ENCODE measurements at places on chromosomes 4 and X. TPM values are rescaled to one million over a fixed set of nuclear protein-coding genes. Genes with fewer than 3 reads are reported as not detected.

The MTMR8 gene
- 2.2 TPM for polyA plus RNA-seq

GRCh38 chr4:31365006-31365690 is 645.0 kb downstream of the PCDH7 start:
- no peak for DNase-seq

The ZFP92 gene
- polyA plus RNA-seq: 1.2 TPM

DNA sequence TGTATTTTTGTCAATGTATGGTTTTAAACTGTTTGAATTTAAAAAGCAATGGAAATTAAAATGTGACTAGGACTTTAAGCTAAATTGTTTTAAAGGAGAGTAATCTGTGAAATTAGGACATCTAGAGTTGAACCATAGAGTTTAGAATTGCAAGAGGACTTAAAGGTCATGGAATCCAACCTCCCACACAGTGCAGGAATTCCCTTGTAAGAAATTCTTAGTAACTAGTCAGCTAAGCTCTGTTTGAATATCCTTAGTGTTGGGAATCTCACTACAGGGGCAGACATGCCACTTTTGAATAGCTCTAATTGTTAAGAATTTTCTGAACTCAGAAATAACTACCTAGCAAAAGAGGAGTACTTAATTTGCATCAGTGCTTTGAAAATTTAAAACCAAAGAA is 292.9 kb downstream of the IL1RAPL1 start:
- DNase-seq: no peak

- DNase-seq: no peak
Measured at GRCh38 chr4:110787109-110787508, 164.2 kb upstream of the PITX2 start.

The FOXR2 gene
- polyA plus RNA-seq: not detected

DNA sequence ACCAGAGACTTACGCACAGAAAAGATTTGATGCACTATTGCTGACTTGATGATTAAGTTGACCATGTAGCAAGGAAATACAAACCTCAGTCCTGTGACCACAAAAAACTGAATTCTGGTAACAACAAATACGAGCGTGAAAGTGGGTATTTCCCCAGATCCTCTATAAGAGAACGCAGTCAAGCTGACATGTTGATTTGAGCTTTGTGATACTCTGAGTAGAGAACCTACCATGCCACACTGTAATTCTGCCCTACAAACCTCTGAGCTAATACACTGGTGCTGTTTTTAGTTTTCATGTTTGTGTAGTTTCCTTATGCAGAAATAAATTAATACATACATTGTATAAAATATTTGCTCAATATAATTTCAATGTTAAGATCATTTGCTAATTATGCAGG is 565.6 kb upstream of the EPHA5 start:
- no peak for DNase-seq

DNA sequence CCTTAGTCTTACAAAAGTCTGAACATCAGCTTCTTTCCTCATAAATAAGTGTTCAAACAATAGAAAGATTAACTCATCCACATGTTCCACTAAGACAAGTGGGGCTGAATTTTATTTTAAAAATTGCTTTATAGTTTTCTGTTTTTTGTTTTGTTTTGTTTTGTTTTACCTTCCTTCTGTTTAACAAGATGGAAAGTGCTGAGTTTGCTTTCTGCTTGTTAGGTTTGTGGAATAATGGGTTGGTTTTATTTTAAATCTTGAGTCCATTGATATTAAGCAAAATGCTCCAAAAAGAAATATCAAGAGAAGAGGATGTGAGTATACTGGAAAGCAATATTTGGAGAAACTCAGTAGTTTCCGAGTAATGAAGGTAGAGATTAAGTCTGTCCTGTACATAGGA is 458.7 kb downstream of the FAT4 start:
- DNase-seq: no peak

The TCEAL9 gene
- 150 TPM for polyA plus RNA-seq

The MAGEA2B gene
- polyA plus RNA-seq: not detected

DNA sequence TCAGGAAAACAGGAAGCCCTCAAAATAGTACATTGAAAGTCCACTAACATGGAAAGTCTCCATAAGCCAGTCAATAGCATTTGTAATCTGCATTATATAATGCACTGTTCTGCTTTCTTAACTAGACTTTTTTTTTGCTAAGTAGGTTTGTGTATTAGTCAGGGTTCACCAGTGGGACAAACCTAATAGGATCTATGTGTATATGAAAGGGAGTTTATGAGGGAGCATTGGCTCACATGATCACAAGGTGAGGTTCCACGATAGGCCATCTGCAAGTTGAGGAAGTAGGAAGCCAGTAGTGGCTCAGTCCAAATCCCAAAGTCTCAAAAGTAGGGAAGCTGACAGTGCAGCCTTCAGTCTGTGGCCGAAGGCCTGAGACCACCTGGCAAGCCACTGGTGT is 116.0 kb downstream of the MXRA5 start:
- no peak for DNase-seq

The MUC7 gene
- polyA plus RNA-seq: not detected

GRCh38 chrX:65866146-65866545 is 173.7 kb downstream of the VSIG4 start:
- no peak for DNase-seq

The SOX3 gene
- polyA plus RNA-seq: not detected

The UGT2A1 gene
- not detected for polyA plus RNA-seq
